Fibroblast of skin of right quadriceps (primary cell): ENCODE measurements at places on chromosomes 16 and 17.

GRCh38 chr17:75356260-75356937 is 49.1 kb downstream of the GRB2 start:
- no peak for DNase-seq

- no peak for DNase-seq
These were observed 29.5 kb downstream of the PMFBP1 start for GRCh38 chr16:72142476-72142875.

DNA sequence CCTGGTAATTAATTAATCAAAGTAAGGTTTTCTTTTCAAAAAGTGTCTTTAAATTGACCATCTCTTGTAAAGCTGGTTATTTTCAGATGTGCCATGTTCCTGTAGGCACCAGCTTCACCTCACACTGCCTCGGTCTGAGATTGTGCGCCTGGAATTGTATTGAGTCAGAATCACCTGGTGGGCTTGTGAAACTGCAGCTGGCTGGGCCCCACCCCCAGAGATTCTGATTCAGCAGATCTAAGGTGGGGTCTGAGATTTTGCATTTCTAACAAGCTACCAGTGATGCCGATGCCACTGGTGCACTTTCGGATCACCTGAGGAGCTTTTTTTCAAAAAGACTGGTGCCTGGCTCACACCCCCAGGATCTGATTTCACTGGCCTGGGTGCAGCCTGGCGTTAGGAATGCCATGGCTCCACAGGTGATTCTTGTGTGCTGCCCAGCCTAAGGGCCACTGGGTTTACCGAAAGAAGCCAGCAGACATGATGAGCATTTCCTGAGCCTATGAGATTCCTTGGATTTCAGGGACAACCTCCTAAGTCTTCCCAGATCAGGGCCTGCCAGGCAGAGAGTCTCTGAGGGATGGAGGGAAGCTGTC is 59.2 kb upstream of the TOB1 start:
- DNase-seq, result no peak

- peak; percentile 58 for DNase-seq
These were observed at the start of gene HSD17B2 for GRCh38 chr16:82034981-82035612. TSS of gene HSD17B2 (plus strand) at chr16:82035253. CDS start at chr16:82035425, 172 bp downstream.

- DNase-seq, result no peak
These were observed 11.2 kb downstream of the CBFB start for GRCh38 chr16:67040166-67040565.

DNA sequence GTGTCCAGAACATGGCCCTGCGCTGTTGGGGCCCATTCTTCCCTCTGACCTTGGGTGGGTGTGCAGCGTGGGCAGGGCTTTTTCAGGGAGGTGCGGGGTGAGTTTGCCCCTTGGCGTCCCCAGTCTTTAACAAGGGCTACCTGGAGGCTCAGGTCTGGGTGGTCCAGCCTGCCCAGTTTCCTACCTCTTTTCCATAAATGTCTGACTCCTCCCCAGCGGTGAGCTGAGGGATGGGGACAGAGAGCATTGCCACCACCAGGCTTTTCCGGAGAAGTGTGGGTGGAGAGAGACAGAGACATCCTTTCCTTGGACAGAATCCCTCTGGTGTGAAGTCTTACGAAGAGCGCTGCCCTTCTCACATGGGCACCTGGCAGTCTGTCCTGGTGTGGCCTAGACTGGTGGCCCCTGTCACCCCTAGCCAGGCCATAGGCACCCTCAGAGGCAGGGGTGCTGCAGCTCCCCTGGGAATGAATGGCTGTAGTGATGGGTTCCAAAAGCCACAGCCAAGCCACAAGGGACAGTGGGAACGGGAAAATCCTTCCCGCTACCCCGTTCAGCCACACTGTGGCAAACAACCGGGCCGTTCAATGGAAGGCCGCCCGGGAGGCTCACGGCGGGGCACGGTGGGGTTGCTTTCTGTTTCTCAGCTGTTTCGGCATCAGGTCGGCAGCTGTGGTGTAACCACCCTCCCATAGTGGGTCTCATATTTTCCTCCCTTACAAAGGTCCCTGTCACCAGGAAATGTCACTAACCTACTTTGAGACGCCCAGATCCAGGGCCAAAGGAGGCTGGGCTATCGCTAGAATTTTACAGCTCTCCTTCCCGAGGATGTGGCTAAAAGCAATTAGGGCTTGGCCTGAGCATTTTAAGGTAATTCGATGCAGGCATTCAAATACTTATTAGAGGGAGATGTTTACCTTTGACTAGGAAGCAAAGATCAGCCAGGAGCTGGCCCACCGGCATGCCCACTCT is 61.9 kb upstream of the GSE1 start:
- DNase-seq, result no peak

GRCh38 chr17:69320210-69320907 is 6.6 kb downstream of the ABCA5 start:
- DNase-seq, result no peak

DNA sequence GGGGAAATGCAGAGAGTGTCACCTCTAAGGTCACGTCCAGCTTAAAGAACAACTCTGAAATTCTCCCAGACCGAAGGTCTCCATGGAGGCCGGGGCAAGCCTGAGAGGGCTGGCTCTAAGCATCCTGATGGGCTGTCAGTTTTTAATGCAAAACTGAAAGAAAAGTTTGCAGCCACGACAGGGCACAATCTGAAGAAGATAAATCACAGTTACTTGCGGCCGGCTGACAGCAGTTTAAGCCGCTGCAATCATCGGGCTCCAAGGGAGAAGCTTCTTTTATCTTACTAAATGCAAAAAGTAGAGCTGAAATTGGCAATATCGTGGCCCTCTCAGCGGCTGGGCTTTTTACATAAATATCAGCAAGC is 168.8 kb downstream of the CYLD start:
- DNase-seq, result no peak

- DNase-seq, result no peak
These were observed 411 bp downstream of the GGT6 start for GRCh38 chr17:4559966-4560365.

- DNase-seq, result peak; percentile 29
These were observed 73.3 kb upstream of the MTMR4 start for GRCh38 chr17:58587713-58588117.

DNA sequence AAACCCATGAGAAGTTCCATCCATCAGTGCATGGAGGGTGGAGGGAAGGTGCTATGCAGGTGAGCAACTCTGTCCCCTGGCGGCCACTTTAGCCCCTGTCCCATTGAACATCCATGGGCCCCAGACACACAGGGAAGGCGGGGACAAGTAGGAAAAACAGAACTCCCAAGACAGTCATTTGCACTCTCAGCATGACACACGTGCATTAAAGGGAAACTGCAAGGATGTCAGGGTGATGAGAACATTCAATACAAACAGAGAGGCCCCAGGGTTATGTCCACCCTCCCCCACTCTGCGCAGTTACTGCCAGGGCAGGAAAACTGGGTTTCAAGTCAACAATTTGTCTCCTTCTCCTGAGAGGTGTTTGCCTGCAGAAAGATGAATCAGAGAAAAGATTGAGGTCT is 44.0 kb upstream of the AKTIP start:
- DNase-seq, result peak; percentile 77

DNA sequence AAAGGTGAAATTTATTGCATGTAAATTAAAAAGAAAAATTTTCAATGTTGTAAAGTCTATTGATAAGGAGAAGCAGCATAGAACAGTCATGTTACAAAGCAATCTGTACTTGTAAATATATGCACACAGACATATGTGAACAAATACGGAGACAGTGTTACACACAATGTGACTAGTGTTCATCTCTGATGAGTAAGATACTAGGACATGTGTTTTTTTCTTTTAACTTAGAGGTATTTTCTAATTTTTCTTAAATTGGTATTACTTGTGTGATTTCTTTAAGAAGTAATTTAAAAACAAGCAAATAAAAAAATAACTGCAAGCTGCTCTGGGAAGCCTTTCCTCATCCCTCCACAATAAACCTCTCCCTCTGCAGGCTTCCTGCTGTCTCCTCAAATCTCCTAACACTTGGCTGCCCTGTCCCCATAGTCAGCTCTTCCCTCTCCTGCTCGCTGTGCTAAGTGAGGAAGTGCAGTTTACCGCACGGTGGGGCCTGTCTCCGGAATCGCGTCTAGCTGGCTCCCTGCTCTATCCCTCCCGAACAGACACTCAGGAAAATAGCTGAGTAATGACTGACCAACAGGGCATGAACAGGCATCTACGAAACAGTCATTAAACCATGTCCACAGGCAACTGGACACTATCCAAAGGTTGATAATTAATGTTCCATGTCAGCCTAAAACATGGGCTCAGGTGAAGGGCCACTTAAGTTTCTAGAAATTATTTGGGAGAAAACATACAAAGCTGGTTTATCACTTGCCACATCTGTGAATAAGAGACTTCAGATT is 35.9 kb downstream of the CMTM4 start:
- peak; percentile 82 for DNase-seq

GRCh38 chr17:17822189-17822588 is 14.6 kb downstream of the SREBF1 start:
- peak; percentile 47 for DNase-seq

DNA sequence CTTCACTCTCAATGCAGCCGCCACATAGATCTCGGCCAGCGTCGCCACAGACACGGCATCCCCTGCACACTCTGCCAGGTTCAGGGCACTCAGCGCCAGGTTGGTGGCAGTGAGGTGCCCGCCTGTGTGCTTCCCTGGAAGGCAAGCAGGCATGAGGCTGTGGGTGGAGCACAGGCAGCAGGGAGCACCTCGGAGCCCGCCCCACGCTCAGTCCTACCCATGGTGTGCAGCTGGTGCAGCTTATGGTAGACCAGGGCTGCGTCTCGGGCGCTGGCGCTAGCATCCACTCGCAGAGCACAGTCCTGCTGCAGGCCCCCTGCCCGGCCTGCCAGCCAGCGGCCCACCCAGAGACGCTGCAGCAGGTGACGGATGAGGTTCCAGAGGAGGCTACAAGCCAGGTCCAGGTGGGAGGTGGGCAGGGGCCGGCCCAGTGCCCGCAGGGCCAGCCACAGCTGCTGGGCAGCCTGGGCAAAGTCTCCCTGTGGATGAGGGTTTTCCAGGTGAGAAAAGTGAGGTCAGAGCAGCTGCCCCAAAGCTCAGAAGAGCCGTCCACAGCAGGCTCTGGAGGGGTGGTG is 20.5 kb downstream of the SREBF1 start:
- DNase-seq, result no peak

GRCh38 chr16:30665155-30665829 is 7.1 kb downstream of the FBRS start:
- DNase-seq, result no peak

DNA sequence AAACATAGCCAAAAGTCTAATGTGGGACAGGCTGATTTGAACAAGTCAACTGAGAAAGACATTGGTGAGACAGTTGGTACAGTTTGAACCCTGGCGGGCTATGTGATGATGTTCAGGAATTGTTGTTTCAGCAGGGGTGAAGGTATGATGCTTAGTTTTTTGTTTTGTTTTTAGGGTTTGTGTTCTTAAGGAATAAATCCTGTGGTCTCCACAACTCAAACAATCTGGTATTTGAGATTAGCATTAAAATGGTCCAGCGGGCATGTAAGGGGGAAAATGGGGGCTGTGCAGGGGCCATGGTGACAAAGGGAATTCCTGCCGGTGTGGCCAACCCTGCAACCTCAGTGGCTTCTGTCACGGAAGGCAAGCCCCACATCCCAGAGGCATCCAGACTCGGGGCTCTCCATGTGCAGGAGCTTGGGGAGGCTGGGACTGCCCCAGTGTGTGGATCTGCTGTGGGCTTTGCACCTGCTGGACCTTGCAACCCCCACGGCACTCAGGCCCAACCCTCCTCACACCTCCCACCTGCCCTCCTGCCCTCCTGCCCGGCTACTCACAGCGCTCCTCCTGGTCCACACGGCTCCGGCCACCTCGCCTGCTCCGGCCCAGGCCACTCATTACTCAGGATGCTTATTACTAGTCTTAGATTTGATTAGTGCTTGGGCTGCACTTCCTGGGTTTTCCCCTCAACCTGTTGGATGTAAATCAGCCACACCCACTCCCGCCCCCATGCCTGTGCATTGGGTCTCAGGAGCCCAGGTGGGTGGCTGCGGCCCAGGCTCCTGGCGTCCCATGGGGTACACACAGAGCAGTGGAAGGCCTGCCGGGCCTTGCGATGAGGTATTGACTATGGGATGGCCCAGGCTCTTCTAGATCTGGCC is at the start of gene TNFRSF13B:
TSS of gene TNFRSF13B (minus strand) at position 661 of the 881 bp plus-strand sequence. CDS start at position 618, 43 bp downstream.
- no peak for DNase-seq

- no peak for DNase-seq
These were observed 40.8 kb upstream of the CIBAR2 start for GRCh38 chr16:85153046-85153445.

- DNase-seq, result no peak
These were observed 194.9 kb upstream of the RBFOX1 start for GRCh38 chr16:7137560-7138330.

DNA sequence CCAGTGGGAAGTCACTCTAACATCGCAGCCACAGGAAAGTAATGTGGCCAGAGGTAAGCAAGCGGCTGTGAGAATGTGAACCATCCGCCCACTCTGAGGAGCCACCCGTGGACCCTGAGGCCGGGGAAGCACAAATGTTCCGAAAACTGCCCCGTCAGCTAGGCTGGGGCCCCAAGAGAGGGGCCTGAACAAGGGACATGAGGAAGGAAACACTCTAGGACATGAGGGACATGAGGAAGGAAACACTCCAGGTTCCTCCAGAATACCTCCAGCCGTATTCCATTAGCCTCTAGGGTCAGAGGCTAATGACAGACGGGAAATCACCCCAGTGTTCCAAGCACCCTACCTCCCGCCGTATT is 317 bp downstream of the TEFM start:
- peak; percentile 5 for DNase-seq

DNA sequence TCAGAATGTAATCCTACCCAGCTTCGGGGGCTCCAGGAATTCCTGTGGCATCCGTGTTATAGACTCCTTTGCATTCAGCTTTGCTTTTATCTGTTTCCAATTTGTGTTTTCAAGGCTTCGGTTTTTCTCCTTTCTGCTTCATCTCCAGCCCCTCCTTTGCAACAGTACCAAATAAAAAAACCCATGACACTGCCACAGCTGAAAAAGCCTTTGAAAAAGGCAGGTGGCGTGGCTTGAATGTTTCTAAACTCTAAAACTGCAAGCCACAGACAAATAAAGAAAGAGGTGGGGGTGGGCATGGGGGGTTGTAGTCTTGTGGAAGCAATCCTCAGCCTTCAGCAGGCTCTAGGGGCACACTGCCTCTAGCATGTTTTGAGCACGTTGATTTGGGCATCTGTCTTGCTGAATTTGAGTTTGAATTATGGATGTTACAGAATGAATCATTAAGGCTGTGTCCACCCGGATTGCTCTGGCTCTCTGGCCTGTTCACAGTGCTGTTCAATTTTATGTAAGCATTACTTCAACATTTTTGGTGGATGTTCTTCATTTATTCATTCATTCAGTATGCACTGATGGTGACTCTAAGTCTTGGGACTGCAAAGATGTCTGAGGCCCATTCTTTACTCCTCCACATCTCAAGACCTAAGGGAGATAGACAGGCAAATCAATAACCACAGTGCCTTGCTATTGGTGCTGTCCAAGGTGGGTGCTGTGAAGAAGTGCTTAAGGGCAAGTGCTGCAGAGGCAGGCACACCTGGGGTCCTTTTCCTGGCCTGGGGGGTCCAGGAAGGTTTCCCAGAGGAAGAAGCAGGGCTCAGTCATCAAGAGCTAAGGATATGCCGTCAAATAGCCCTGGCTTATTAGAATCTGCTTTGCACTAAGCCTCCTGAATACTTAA is 77.4 kb downstream of the CDH13 start:
- DNase-seq, result no peak

- peak; percentile 31 for DNase-seq
These were observed 874 bp downstream of the CMTM3 start for GRCh38 chr16:66605177-66605978.
